HepG2 (cell line): ENCODE measurements at places on chromosomes 4 and X. TPM values are rescaled to one million over a fixed set of nuclear protein-coding genes. Genes with fewer than 3 reads are reported as not detected.

DNA sequence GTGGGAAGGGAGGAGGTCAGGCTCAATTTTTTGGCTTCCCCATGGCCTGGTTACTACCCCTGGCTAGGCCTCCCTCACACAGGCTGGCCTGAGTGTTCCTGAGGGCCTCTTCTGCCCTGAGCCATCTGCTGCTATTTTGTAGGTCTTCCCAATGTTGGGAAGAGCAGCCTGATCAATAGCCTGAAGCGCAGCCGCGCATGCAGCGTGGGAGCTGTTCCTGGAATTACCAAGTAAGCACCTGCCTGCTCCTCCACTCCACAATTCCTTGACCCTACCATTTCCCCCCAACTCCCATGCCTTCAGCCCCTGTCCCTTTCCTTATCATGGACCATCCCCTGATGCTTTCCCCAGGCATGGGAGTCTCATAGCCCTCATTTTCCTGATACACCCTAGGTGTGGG, 20.8 kb downstream of the GNL3L start:
- no peaks in the 10 kb centered on the region for H3K4me1 ChIP-seq
- H3K27me3 ChIP-seq: no peaks in the 10 kb centered on the region
- DNase-seq: no peak
- no peak overlapping the region for H3K27ac ChIP-seq
- no peak overlapping the region for H3K4me3 ChIP-seq

DNA sequence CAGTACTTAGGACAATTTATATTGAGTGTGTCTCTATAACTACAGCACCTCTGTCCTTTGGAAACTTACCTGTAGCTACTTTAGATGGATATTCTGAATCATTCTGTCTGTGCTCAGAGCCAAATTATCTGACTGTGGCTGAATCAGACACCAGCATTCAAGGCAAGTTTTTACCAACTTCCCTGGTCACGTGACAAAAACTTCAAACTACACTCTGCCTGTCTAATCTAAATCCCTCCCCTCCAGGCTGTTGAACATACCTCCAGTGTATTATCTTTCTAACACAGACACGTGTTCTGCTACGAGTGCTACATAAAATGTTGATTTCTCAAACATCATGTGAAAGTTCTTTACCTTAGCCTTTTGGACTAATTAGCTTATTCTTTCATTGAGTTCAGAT, 641.2 kb upstream of the CPEB2 start:
- DNase-seq: no peak
- H3K4me1 ChIP-seq: no peaks in the 10 kb centered on the region
- H3K27me3 ChIP-seq: no peaks in the 10 kb centered on the region
- H3K36me3 ChIP-seq: no peaks in the 10 kb centered on the region
- no peak overlapping the region for H3K27ac ChIP-seq

GRCh38 chr4:62928483-62928882, 1480.8 kb downstream of the TECRL start:
- DNase-seq: no peak
- no peaks in the 10 kb centered on the region for H3K27me3 ChIP-seq

GRCh38 chrX:131235768-131236545, 53.1 kb downstream of the IGSF1 start:
- no peak overlapping the region for H3K27ac ChIP-seq
- H3K4me3 ChIP-seq: no peak overlapping the region
- H3K27me3 ChIP-seq: no peaks in the 10 kb centered on the region
- no peaks in the 10 kb centered on the region for H3K4me1 ChIP-seq
- DNase-seq: no peak

- no peaks in the 10 kb centered on the region for H3K27me3 ChIP-seq
- no peak overlapping the region for H3K4me3 ChIP-seq
- no peak for DNase-seq
- H3K36me3 ChIP-seq: no peaks in the 10 kb centered on the region
These were observed 642.3 kb upstream of the BOD1L1 start for GRCh38 chr4:14269824-14270223.

DNA sequence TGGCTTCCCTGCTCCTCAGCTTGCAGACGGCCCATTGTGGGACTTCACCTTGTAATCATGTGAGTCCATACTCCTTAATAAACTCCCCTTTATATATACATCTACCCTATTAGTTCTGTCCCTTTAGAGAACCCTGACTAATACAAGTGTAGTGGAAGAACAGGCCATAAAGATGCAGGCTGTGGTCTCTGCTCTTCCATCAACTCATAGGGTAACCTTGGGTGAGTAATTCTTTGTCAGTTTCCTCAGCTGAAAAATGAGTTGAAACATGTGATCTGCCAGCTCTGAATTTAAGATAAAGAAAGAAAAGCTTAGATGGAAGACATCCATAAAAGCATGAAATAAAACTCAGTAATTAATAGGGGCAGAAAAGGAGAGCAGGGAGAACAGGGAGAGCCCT, 103.6 kb downstream of the ENOX2 start:
- H3K27me3 ChIP-seq: no peaks in the 10 kb centered on the region
- H3K36me3 ChIP-seq: no peaks in the 10 kb centered on the region
- H3K4me1 ChIP-seq: no peaks in the 10 kb centered on the region; the same call in 1 of the 2 replicates
- DNase-seq: no peak

DNA sequence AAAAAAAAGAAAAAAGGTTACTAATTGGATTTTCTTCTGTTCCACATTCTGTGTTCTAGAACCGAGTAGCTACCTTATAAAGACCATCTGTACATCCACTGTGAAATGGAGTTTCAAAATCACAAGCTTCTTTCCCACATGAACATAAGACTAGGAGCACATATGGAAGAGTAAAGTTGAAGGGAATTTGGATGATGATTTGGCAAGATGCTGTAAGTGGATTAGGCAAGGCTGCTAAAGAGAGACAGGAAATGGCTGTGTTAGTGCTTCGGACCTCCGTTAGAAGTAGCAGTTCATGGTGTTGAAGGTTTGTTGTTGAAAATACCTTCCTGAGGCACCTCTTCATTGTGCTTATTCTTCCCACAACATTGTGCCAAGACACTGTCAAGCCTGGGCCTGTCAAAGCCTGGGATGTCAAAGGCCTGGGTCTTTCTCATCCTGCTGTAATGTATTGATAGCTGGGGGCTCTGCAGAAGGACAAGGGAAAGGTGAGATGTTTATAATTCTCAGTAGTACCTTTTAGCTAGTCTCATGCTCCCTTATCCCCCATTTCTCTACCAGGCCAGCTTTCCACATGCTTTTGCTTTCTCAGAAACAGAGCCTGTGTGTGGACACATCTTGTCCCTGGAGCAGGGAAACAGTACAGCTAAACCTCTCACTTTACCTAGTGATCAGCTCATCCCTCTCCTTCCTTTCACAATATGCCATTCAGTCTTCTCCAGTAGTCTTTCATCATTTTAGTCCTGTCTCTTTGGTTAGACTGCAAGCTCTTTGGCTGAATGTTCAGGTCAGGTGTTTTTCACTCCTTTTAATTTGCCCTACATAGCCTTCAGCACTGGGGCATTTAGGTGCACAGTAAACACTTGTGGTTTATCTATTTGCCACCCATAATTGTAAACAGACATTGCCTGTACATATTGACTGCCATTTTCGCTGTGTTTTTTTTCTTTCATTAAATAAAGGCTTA, 37.9 kb upstream of the CYP2U1 start:
- no peak overlapping the region for H3K4me3 ChIP-seq
- peaks cover 10% of the 10 kb centered on the region for H3K4me1 ChIP-seq
- H3K27me3 ChIP-seq: no peaks in the 10 kb centered on the region

- H3K27me3 ChIP-seq: peaks cover 22% of the 10 kb centered on the region; the same call in 1 of the 3 replicates
- H3K27ac ChIP-seq: no peak overlapping the region
- H3K4me1 ChIP-seq: no peaks in the 10 kb centered on the region
- no peaks in the 10 kb centered on the region for H3K36me3 ChIP-seq
- no peak for DNase-seq
- no peak overlapping the region for H3K4me3 ChIP-seq
These were observed 57.1 kb upstream of the NKAP start for GRCh38 chrX:120000490-120001246.

DNA sequence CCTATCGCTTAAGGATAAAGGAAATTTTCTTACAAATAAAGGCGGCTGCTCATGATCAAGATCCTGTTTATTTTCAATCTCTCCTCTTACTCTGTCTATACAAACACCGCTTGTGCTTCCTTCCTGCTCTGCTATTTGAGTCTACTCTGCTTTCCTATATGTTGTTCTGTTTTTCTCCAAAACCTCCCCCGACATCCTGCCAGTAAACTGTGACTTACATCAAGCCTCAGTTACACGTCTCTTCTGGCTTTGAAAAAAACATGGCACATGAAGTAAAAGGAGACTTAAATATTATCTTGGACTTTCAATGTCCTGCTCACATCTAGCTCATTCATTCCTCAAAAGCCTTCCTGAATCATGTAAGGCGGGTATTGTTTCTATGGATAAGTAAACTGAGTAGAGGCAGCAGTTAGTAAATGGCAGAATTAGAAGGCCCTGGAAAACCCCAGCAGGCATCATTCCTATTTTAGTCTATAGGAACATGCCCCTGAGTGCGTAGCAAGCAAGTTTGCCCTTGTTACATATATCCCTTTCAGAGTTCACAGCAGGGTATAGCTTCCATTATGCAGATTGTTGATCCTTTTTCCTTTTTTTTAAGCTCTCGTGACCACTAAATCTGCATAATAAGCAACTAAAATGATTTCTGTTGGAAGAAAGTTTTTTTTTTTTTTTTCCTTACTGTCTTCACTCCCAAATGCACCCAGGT, 280.1 kb downstream of the RAPGEF2 start:
- H3K36me3 ChIP-seq: no peaks in the 10 kb centered on the region
- DNase-seq: no peak
- no peak overlapping the region for H3K4me3 ChIP-seq
- H3K27me3 ChIP-seq: no peaks in the 10 kb centered on the region
- H3K27ac ChIP-seq: no peak overlapping the region

DNA sequence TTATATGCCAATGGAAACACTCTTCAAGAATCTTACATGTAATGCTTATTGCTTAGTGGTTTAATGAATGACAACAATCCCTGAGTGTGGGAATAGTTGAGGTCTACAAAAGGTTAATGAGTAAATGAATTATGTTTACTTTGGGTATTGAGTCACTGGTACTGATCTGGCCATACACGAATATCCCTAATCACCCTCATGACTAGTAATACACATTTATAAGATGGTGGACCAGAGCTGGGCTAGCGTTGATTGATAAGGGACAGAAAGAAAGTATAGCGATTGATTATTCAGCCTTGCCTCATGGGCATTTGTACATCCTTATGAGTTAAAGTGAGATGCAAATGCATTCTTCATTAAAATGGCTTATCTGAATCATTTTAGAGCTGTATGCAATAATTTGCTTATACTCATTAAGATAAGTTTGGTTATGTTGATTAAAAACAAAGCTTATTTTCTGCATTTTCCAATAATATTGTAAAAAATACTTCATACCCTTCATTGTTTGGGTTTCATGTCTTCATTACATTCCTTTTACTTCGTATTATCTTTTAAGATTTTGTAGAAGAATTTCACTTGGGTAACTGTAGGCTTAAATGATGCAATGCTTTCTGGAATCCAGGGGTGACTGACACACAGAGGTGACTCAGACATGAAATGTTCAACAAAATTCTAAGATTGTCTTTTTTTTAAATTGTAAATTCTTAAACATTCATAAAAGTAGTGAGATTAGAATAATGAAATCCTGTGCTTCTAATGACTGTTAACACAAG, 47.4 kb downstream of the FGF2 start:
- H3K27me3 ChIP-seq: no peaks in the 10 kb centered on the region
- H3K4me3 ChIP-seq: no peak overlapping the region
- no peaks in the 10 kb centered on the region for H3K36me3 ChIP-seq

DNA sequence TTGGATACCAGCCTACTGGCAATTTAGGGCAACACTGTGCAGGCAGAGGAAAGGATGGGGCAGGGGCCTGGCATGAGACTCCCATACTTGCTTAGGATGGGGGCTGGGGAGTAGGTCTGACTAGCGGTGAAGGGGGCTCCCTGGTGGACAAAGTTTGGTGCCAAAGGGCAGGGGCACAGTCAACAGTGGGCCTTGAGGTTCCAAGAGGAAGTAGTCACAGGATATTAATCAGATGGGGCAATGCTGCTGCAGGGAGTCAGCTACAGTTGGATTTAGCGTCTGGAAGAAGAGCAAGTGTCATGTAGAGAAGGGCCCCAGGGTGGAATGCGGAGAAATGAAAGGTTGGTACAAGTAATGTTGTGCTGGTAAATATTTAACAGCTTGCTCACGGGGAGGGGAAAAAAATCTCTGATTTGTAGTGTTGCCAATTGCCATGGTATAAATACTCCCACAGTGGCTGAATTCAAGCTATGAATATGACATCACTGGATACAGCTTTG, 139.4 kb downstream of the PJA1 start:
- no peaks in the 10 kb centered on the region for H3K27me3 ChIP-seq
- no peaks in the 10 kb centered on the region for H3K36me3 ChIP-seq
- peaks cover 23% of the 10 kb centered on the region; the same call in 1 of the 2 replicates for H3K4me1 ChIP-seq

- peak; percentile 11 for DNase-seq
- H3K27ac ChIP-seq: no peak within 1 kb of the TSS
- no peaks in the 10 kb centered on the region for H3K4me1 ChIP-seq
- H3K27me3 ChIP-seq: no peaks in the 10 kb centered on the region
These were observed at the start of gene GLRA3 for GRCh38 chr4:174828845-174829701. Gene GLRA3 (minus strand): TSS chr4:174829247. CDS start chr4:174828811, 436 bp downstream.

DNA sequence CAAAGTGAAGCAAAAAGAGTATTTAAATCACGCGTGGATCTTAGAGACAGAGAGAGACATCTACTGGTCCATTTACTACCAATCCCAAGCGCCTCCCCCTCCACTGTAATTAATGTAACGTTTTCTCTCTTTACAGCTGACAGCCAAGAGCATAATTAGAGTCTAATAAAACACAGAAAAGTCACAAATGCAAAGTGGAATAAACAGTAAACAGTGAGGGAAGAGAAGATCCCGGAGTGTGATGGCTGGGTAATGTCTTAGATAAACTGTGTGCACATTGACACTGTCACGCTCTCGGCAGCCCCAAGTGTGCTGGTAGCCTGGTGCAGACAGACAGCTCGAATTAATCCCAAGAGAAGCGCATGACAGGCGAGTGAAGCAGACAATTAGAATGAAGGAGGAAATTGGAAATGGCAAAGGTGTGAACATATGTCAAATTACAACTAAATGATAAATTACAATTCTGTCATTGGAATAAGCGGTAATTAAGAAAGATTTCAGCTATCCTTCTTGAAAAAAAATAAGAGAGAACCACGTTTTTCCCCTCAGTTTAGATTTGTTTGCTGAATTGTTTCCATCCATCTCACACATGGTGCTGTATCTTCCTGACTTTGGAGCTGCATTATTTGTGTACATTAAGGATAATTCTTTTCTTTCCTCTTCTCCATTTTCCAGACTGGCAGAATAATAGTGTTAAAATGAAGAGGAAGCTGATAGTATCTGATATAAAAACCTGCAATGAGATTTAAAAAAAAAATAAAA, 100.1 kb downstream of the CXXC4 start:
- no peak for DNase-seq
- H3K27ac ChIP-seq: no peak overlapping the region
- H3K36me3 ChIP-seq: no peaks in the 10 kb centered on the region
- no peaks in the 10 kb centered on the region for H3K4me1 ChIP-seq
- no peak overlapping the region for H3K4me3 ChIP-seq
- H3K27me3 ChIP-seq: no peaks in the 10 kb centered on the region

DNA sequence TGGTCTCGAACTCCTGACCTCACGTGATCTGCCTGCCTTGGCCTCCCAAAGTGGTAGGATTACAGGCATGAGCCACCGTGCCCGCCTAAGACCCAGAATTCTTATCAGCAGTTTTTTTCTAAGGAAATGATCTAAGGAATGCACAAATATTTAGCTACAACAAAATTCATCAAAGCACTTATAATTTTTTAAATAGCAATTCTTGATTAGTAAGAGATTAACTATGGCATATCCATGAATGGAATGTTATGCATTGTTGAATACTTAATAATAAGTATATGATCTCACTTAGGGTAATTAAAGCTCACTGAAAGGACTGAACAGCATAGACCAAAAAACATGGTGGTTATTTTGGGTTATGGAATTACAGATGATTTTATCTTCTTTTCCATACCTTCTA, 18.4 kb downstream of the CENPU start:
- no peaks in the 10 kb centered on the region for H3K4me1 ChIP-seq
- no peak overlapping the region for H3K4me3 ChIP-seq
- no peaks in the 10 kb centered on the region for H3K27me3 ChIP-seq
- peaks cover 6% of the 10 kb centered on the region for H3K36me3 ChIP-seq

Gene MAGEB2
- not detected in 2 replicates for total RNA-seq

Gene ENAM
- not detected in 2 replicates for total RNA-seq

Gene RNF128
- total RNA-seq: 9.7 and 18.5 TPM in 2 replicates

Gene STBD1
- 3.5 and 4.3 TPM in 2 replicates for total RNA-seq
